ENCODE measurements at places on chromosomes 3 and 15. TPM values are rescaled to one million over a fixed set of nuclear protein-coding genes. Genes with fewer than 3 reads are reported as not detected.

DNA sequence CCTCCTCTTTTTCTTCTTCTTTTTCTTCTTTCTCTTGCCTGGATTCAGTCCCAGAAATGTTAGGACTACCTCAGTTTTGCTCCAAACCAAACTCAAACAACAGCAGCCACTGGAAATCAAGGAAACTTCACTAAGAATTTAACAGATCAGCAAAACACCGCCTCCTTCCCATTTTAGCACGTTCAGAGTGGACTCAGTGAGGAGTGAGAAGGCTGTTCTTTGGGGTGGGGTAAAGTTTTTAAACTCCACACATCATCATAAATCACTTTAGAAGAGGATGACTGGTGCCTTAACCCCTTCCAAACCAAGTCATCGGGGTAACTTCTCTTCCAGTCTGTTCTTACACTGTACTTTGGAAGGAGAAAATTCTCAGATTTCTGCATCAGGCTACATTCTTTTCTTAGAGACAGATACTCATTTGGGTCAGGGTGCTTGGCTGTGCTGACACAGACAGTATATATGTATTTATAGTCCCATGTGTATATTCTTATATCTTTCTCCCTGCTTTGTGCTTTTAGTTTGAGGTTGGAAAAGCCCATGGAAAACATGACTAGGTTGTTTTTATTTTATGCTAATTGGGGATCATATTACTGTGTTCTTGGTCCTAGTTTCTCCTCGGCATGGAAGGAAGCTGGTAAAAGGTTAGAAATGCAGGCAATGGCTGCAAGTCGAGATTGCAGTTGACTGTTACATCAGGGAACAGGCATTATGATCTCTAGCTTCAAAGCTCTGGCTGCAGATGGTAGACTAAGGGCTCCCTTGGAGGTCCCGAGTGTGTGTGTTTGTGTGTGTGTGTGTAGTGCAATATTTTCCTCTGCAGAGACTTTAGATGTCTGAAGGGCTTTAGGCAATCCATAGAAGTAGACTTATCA is at the start of gene CCDC80:
CCDC80 (minus strand) TSS at position 214 of the 872 bp plus-strand sequence. CDS start 1,238 bp downstream, outside the sequence.
- no peak for DNase-seq

The SLC28A1 gene
- polyA plus RNA-seq: 0.08 TPM

The ARGFX gene
- not detected for polyA plus RNA-seq

- no peak for DNase-seq
These were observed 120.5 kb upstream of the PROK2 start for GRCh38 chr3:71905426-71905825.

DNA sequence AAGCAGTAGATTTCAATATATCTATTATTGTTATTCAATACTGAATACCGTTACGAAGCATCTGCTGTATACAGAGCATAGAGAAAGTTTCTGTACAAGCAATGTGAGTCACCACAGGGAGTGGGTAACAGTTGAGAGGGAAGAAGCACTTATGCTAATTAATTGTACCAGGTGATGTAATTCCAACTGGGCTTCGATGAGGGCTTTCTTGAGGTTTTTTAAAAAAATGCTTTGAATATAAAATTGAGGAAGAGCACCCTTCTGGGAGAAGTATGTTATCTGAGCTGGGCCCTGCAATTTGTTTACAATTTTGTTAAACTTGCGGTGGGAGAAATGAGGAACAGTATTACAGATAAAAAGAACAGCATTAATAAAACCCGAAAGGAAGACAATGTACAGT is 197.9 kb downstream of the TPRG1 start:
- DNase-seq: no peak

GRCh38 chr3:152100491-152101132 is 168.1 kb upstream of the MBNL1 start:
- DNase-seq: no peak

The BCHE gene
- 5.9 TPM for polyA plus RNA-seq

Measured in adrenal gland (tissue), 19 donors.